HuH-7 (cell line): ENCODE measurements at places on chromosomes 7 and 10.

DNA sequence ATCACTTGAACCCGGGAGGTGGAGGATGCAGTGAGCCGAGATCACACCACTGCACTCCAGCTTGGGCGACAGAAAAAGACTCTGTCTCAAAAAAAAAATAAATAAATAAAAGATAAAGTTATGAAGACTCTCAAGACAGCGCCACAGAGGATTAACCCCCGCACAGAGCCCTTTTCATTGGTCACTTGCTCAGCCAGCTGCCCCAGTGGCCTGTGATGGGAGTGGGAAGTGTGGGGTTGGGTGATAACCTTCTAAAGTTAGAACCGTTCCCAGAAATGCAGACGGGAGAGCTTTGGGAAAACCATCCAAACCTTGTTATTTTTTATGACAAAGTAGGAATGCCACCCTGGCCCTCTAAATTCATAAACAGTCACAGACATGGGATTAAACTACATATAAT, 57.4 kb downstream of the PARP12 start:
- no peak for DNase-seq

DNA sequence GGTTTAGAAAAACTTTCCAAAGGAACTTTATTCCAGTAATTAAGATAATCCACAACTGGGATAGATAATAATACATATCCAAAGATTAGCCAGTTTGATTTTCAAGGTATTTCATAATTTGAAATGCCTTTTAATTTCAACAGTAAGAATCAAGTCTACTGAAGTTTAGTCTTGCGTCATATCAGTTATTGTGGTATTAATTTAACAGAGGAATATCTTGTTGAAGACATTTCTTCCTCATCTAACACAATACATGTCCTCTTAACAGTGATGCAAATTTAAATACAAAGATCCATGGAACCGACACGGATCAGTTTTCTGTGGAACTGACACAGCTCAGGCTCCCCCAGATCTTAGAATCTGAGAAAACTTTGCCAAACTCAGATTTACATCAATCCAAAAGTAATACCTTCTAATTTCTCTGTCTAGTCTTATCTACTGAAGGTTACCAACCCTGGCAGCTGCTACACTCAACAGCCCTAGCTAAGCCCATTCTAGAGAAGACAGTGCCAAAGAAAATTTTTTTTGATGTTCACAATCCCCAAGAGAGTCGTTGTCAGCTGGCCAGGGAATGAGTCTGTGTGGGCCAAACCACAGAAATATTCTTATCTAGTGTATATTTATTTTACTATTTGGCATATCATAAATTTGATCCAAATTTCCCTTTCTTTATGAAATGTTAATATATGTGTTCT, 365.2 kb upstream of the MEOX2 start:
- DNase-seq, result no peak

- DNase-seq, result no peak
Observed at GRCh38 chr7:137403353-137403695, 59.8 kb upstream of the PTN start.

- no peak for DNase-seq
Observed at GRCh38 chr10:132135053-132135872, 51.5 kb upstream of the DPYSL4 start.

DNA sequence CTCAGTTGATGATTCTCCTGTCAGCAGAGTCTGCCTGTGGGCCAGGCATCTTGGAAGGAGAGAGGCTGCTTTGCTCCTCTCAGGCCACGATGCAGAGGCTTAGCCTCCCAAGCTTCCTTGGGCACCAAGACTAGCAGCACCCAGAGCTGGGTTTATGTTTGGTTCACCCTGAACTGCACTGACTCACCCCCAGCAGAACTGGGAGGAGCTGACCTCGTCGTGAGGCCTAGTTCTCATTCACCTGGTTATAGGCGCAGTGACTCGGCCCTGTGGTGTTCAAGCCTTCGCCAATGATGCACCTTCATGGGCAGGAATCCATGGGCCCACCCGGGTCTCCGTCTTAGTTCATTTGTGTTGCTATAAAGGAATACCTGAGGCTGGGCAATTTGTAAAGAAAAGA, 122.0 kb upstream of the ZNF438 start:
- DNase-seq, result no peak

DNA sequence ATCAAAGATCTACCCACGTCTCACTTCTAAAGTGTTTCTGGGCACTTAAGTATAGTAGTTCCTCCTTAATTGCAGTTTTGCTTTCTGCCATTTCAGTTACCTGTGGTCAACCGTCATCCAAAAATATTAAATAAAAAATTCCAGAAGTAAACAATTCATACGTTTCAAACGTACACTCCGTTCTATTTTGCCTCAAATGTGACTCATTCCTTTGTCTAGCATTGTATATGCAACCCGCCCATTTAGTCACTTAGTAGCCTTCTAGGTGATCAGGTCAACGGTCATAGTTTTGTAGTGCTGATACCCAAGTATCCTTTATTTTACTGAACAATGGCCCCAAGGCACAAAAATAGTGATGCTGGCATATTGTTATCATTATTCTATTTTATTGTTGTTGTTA, 33.8 kb downstream of the HGF start:
- DNase-seq, result no peak

DNA sequence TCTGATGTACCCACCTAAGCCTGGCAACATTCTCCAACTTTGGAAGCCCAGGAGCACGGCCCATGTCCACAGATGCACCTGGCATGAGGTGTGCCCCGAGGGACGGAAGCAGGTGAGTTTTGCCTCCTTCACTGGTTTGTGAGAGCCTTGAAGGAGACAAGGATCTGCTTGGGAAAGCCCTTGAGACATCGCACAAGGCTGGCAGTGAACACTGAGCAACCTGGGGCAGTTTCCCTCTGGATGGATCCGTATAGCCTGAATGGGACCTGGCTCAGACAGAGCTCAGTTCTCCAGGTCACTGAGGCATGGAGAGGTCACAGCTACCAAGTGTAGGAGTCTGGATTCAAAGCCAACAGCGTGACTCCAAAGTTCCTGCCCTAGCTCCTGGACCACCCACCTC, 8.8 kb upstream of the NUPR2 start:
- no peak for DNase-seq

GRCh38 chr7:28999427-28999826, 41.3 kb upstream of the TRIL start:
- DNase-seq, result no peak

GRCh38 chr7:6482307-6482706, 34.6 kb upstream of the DAGLB start:
- peak; percentile 74 for DNase-seq

DNA sequence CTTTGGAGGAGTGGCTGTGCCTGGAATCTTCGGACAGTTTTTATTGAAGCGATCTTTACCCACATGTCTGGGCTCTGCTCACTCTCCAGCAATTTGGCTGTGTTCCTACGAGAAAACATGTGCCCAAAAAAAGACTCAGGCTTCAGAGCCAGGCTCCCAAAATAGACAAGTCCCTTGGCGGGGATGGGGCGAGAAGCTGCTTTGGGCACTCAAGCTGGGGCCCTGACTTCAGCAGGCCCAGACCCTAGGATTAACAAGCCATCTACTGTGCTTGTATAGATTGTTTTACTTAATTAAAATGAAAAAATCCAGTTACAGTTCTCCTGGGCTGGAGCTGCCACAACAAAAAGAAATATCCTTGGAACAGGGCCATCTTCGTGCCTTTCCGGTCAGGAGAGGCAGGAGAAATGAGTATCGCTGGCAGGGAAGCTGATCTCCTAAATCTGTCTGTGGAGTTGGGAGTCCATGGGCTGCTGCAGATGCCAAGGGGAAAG, 51.4 kb upstream of the PDCD4 start:
- no peak for DNase-seq

- peak; percentile 63 for DNase-seq
Observed at GRCh38 chr7:128266883-128267594, 26.0 kb downstream of the LEP start.

GRCh38 chr10:110109511-110109910, 97.9 kb upstream of the MXI1 start:
- DNase-seq, result no peak

DNA sequence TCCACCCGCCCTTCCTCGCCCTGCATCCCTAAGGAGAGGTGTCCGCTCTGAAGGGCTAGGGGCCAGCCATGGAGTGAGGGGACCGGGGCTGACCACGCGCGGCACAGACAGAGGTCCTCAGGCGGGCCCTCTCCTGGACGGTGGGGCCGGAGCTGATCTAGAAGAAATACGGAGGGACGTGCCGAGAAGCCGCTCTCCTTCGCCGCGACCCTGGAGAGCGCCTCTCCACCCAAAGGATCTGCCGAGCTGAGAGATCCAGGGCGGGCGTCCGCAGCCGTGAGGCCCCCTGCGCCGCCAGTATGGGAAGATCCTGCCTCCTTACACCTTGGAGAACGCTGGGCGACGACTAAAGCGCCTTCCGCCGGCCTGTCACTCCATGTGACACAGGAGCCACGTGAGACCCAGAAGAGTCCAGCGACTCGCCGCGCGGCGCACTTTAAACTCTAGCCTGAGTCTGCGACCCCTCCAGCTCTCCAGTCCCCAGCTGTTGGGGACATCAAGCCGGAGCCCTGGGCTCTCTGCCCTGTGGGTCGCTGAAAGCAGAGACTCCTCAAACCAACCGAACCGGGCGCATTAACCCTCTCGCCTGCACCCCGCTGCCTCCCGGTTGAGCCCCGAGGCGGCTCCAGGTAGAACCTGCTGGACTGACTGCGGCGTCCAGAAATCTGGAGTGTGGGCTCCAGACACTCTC, 1.5 kb upstream of the SFMBT2 start:
- DNase-seq, result no peak

GRCh38 chr7:48337012-48337621, 165.9 kb downstream of the ABCA13 start:
- DNase-seq, result peak; percentile 27

GRCh38 chr7:25726781-25727311, 425.2 kb upstream of the NFE2L3 start:
- DNase-seq, result no peak

- DNase-seq, result no peak
Observed at GRCh38 chr7:36245684-36246299, 92.7 kb downstream of the EEPD1 start.

DNA sequence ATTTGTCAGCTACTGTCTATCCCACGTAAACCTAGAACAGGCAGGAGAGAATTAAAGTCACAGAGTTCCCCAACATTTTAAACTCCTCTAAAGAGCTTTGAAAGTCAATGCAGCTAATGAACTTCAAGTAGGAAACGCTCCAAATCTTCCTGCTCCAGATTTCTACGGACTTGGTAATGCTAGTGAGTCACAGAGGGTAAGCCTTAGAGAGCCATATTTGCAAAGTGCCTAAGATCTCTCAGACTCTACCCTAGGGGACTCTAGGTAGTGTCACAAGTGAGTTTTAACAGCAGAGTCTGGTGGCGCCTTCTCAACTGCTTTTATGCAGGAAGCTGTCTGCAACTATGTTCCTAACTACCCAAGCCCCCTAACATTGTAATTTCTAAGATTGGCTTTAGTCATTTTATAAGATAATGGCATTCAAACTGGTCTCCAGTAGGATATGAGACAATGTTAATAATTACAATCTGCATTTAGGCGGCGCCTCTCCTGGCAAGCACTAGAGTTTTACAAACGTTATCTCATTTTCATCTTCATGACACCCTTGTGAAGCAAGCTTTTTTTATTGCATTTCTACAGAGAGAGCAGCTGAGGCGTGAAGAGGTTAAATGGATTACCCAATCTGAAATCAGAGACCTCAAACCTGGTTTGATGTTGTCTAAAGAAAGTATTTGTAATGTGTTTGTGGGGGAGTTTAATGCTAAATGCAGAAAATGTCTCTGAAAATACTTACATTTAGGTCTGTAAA, 22.0 kb upstream of the FZD1 start:
- no peak for DNase-seq

- DNase-seq, result peak; percentile 85
Observed at GRCh38 chr7:284762-285722, 4.9 kb upstream of the FOXL3 start.

DNA sequence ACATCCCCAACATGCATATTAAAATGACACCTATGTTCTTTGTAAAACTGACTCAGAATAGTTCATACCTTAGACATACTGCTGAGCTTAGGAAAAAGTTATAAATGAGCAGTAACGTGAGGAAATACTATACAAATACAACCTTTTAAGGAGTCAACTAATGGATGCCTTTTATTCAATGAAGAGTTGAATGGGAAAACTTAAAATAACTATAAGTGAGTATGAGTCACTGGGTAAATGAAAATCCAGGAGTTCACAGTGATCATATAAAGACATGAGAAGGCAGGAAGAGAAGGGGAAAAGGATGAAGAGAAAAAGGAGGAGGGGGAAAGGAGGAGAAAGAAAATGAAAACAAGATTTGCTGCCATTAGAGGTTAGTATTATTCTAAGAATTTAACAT, 157.8 kb upstream of the PCDH15 start:
- DNase-seq, result no peak

- DNase-seq, result no peak
Observed at GRCh38 chr7:48505051-48505450, 333.8 kb downstream of the ABCA13 start.

- no peak for DNase-seq
Observed at GRCh38 chr10:110360857-110361474, 56.2 kb upstream of the SMNDC1 start.

GRCh38 chr10:45421221-45422097, 47.4 kb downstream of the ALOX5 start:
- no peak for DNase-seq

DNA sequence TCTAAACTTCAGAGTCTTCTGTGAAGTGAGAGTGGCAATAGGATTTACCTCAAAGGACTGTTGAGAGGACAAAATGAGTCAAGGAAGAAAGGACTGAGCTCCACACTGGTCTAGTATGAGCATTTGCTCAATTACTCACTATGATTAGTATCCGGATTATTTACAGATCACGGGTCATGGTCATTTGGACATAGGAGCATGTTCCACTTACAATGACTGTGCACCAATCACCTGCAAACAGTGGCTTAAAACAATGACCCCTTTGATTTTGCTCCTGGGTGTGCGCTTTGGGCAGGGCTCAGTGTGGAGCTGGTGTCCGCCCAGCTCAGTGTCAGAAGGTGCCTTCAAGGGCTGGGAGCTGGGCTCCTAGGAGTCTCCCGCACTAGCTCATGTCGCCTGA, 225.4 kb downstream of the TCERG1L start:
- no peak for DNase-seq

- DNase-seq, result peak; percentile 75
Observed at GRCh38 chr7:66013938-66014337, 31.9 kb upstream of the GUSB start.

DNA sequence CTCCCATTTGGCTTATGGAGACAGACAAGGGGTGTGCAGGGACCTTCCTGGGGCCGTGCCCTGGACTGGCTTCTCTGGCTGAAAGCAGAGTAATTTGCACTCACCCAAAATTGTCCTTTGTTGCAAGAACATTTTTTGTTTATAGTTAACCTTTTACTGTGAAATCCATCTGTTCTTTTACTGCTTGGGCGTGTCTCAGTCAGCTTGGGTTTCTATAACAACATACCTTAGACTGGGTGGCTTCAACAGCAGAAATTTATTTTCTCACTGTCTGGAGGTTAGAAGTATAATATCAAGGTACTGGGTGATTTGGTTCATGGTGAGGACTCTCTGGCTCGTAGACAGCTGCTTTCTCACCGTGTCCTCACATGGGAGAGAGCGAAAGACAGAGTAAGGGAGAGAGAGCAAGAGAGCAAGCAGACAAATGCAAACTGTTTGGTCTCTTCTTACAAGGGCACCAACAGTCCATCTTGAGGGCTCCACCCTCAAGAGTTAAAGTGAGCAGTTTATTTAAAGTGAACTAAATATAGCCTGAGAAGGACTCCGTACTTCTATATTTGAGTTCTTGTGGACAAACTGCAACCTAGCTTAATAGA, 131.0 kb upstream of the NPY start:
- no peak for DNase-seq
